Mesenchymal stem cell (in vitro differentiated cells and primary cell): ENCODE measurements at places on chromosomes 5 and 9.

GRCh38 chr5:150158170-150158949 lies 2.7 kb upstream of the PDGFRB start:
- peak; percentile 68 for DNase-seq

- DNase-seq = no peak
Measured at GRCh38 chr9:22050924-22051323, 41.8 kb upstream of the CDKN2B start.

GRCh38 chr5:139133282-139133681 lies 64.9 kb downstream of the SIL1 start:
- DNase-seq = no peak

DNA sequence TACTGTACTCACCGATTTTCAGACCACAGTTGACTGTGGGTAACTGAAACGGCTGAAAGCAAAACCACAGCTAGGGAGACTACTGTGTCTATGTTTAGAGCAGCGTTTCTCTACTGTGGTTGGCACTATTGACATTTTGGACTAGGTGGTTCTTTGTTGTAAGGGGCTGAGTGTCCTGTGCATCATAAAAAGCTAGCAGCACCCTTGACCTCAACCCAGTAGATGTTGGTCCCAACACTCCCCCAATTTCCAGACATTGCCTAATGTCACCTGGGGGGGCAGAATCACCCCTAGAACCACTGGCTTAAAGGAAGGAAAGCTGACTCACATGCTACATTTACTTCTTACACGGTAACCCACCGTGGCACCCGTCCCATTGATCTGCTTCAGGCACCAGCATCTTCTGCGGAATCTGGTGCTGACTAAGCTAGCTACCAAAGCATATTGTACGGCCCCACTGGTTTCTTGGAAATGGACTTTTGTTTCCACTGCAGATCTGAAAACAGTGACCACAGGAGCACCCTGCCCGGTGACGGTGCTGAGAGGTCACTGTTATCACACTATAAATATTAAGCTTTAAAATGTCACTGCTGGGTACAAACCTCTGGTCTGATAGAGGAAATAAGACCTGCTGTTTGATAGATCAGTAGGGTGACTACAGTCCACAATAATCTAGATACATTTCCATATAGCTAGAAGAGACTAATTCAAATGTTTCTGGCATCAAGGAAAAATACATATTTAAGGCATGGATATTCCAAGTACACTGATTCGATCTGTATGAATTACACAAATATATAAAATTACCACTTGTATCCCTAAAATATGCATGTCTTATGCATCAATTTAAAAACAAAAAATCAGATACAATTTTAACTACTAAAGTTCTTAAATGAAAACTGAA lies 151.4 kb downstream of the HSD17B3 start:
- DNase-seq = no peak

DNA sequence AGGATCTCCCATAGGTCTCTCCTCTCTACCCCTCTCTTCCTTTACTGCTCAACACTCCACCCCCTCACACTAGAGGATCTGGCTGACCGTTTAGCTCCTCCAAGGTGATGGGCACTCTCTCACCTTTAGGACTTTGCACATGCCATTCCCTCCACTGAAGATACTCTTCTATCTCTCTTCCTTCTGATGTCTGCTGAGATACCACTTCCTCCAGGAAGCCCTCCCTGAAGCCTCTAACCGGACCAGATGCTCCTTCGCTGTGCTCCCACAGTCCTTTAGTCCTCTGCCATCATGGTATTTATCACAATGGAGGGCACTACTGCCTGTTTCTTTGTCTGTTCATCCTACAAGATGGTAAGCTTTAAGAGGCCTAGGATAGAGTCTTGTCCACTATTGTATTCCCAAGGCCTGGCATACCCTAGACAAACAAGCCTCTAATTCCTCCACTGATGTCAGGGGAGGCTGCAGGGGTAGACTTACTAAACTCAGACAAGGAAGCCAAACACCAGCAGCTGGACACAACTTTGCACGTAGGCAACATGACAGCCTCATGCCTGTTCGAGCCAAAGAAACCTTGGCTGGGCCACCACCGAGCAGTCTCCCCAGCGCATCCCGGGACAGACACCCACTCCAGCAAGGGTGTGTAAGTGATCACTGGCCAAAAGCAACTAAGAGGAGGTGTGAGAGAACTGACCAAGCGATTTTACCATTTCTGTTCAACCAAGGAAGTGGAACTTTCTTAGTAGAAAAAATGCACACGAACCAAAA lies 20.2 kb downstream of the ORM2 start:
- no peak for DNase-seq

GRCh38 chr5:173501271-173501670 lies 115.2 kb downstream of the BOD1 start:
- DNase-seq = no peak

DNA sequence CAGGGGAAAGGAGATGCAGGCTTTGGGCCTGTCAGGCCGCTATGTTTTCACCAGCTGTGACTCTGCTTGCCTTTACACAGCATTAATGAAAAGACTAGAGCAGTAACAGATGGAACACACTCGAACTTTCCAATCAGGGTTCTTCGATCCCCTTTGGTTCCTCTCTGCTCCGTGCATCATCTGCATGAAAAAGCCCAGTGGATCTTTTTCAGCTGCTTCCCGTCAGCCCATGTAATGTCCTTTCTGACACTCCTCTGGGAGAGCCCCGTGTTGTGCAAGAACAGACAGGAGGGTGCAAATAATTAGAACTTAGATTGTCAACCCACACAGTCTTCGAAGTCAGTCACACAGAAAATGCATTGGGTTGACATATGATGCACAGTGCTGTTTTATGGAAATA lies 448.9 kb upstream of the ZNF462 start:
- DNase-seq = no peak

DNA sequence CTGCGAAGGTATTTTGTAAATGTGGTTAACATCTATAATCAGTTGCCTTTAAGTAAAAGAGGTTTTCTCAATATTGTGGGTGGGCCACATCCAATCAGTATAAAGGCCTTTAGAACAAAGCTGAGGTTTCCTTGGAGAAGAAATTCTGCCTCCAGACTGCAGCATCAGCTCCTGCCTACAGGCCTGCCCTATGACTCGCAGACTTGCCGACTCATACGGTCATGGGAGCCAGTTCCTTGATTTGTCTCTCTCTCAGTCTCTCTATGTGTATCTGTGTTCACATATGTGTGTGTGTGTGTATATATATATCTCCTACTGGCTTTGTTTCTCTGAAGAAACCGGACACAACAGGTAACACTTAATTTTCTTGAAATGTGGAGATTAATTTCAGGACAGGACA lies 45.3 kb downstream of the SLC36A1 start:
- peak; percentile 66 for DNase-seq

DNA sequence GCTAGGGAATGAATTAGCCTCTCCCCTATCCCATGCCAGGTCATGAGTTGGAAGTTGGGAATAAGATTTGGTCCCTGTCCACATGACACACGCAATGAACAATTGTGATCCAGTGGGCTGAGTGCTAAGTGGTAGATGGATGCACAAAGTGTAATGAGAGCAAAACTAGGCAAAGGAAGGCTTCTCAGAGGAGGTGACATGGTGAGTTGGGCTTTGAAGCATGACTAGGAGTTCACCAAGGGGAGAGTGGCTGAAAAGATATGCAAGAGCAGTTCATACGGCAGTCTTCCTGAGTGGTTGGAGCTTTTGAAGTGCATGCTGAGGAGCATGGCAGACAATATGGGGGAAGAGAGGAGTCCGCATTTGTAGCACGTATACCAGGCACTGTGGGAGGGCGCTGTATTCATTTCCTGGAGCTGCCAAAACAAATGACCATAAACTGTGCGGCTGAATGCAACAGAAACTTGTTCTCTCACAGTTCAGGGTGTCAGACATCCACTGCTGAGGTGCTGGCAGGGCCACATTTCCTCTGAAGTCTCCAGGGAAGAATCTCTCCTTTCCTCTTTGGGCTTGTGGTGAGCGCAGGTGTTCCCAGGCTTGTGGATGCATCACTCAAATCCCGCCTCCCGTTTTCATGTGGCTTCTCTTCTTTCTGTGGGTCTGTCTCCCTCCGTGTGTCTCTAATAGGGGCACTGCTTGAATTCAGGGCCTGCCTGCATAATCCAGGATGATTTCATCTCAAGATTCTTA lies 49.5 kb downstream of the NSG2 start:
- DNase-seq = no peak

- DNase-seq = no peak
Measured at GRCh38 chr5:129830288-129830687, 74.0 kb upstream of the CHSY3 start.

- peak; percentile 29 for DNase-seq
Measured at GRCh38 chr9:19409401-19410194, 789 bp downstream of the ACER2 start.

DNA sequence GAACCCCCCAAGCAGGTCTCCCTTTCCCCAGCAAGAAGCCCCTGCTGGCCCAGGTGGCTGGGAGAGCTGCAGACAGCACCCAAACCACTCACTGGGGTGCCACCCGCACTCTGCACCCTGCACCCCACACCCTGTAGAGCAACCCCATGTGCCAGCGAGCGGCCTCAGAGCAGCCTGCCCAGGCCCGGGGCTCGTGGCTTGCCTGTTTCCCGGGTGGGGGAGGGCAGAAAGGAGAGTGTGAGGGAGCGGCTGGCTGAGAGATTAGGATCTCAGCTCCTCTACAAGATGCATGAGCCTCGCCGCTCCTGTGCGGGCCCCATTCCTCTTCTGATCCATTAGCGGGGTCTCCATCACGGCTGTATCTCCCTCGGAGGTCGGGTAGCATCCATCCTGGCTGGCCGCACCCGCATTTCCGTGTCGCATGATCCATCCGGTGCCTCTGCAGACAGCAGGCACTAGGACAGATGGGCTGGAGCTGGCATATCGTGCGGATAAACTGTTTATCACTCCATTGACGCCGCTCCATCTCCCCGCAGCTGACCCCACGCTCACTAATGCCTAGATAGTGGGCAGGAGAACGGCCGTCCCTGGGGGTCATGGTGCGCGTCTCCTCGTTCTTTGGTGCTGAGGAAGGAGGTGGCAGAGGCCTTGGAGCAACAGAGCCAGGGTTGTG lies 54.4 kb downstream of the MRPL36 start:
- DNase-seq = no peak

DNA sequence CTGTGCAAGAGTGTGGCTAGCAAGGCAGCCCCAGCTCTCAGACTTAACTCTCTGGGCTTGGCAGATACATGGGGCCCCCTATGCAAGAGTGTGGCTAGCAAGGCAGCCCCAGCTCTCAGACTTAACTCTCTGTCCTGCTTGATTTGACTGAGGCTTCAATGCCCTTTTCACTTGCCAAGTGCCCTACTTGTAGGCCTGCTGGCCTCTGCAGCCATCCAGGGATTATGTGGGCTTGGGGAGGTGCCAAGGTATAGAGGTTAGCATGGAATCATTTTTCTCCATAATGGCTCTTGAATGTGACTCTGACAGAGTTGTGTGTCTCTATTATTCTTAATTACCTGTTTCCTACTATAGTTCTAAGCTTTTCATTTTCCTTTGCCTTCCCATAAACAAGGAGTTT lies 115.5 kb upstream of the RUSC2 start:
- no peak for DNase-seq

GRCh38 chr5:97136475-97136874 lies 5.9 kb downstream of the LIX1 start:
- no peak for DNase-seq

GRCh38 chr9:133401588-133401987 lies 16.2 kb downstream of the REXO4 start:
- no peak for DNase-seq

- peak; percentile 78 for DNase-seq
Measured at GRCh38 chr9:111730937-111731567, 63.7 kb downstream of the SHOC1 start.

DNA sequence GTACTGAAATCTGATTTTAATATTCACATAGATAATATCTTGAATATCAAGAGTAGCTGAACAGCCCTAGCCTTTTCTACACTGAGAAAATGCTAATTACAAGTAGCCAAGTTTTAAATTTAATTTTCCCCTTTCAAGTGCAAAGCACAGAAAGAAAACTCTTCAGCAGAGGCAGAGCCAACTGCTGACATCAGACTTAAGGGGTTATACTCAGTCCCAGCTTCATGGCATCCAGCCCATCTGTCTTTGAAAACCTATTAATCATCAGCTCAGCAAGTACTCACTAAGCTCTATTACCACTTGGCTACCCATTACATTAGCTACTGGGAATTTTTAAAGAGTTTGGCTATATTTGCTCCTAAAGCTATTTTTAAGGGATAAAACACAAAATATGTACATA lies 220.5 kb downstream of the SLC12A2 start:
- peak; percentile 69 for DNase-seq

GRCh38 chr5:122375801-122376200 lies 63.8 kb downstream of the SNCAIP start:
- DNase-seq = no peak

DNA sequence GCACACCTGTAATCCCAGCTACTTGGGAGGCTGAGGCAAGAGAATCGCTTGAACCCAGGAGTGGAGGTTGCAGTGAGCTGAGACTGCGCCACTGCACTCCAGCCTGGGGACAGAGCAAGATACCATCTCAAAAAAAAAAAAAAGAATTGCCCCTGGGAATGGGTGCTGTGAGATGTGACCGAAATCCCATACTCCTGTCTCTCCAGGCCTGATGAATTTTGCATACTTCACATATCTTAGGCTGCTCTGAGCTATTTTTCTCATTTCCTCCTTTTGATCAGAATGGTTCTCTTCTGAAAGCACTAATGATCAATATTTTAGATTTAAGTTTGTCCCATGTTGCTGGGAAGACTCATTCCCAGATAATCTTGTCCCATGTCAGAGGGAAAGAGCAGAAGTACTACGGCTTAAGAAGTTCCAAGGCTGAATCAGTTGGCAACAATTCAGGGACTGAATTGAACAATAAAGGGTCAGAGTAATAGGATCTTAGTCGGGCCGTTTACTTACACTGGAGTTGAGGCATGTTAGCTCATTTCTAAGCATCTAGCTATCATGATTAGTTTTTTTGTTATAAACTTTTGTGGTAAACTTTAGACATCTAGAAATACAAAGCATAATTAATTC lies 44.2 kb upstream of the TENT2 start:
- no peak for DNase-seq

- no peak for DNase-seq
Measured at GRCh38 chr5:71955723-71956122, 151.6 kb upstream of the MAP1B start.

DNA sequence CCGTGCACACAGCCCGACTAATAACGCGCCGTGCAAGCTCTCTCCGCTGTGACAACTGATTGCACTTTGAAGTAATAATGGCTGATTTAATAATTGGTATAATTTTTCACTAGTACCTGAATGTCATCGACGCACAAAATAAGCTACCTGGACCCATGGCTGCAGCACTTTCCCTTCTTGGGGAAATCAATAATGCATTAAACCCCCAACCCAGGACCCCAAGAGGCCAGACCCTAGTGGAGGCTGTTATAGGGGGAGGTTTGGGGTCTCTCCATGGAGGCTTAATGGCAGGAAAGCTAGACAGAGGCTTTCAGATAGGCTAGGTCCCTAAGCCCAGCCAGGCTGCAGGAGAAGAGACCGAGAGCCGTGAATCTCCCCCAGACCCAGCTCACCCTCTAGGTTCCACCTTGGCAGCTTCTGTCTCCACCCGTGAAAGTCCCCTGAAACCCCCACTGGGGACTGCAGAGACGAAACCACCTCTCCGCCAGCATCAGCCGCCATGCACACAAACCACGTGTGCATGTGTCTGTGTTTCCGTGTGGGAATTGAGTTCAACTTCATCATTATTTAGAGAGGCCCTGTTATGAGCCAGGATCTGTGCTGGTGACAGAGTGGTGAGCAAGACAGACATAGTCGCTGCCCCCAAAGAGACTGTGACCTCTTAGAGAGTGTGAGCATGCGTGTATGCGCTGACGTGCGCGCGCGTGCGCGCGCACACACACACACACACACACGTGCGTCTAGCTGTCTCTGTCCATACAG lies 168.6 kb upstream of the MVB12B start:
- DNase-seq = no peak
